ENCODE measurements at places on chromosomes 13 and 19. TPM values are rescaled to one million over a fixed set of nuclear protein-coding genes. Genes with fewer than 3 reads are reported as not detected.

Gene CYP2A6
- not detected for polyA plus RNA-seq

Gene SLITRK6
- not detected for polyA plus RNA-seq

Gene CTXN1
- 8.9 TPM for polyA plus RNA-seq

Gene TPTE2
- not detected for polyA plus RNA-seq

Gene CBY2
- polyA plus RNA-seq = not detected

Gene ANGPTL8
- 1.3 TPM for polyA plus RNA-seq

Gene SYT3
- 0.54 TPM for polyA plus RNA-seq

Gene FAM98C
- polyA plus RNA-seq = 25.2 TPM

Gene POU4F1
- not detected for polyA plus RNA-seq

Gene IGFL1
- polyA plus RNA-seq = not detected

Gene TMEM38A
- 10.7 TPM for polyA plus RNA-seq

Gene SKA3
- polyA plus RNA-seq = 0.47 TPM

Gene NXNL1
- polyA plus RNA-seq = not detected

Gene UBE2L5
- polyA plus RNA-seq = not detected

Gene CGB3
- not detected for polyA plus RNA-seq

Gene SYNE4
- 15.7 TPM for polyA plus RNA-seq

Gene GSX1
- not detected for polyA plus RNA-seq

Gene MISP3
- 32.0 TPM for polyA plus RNA-seq

Gene RUBCNL
- polyA plus RNA-seq = 0.54 TPM

Gene PDX1
- polyA plus RNA-seq = not detected

Gene JAK3
- 3.5 TPM for polyA plus RNA-seq

Gene SELENOV
- not detected for polyA plus RNA-seq

Gene ZNF836
- 7.1 TPM for polyA plus RNA-seq

Gene ATP1A3
- polyA plus RNA-seq = not detected

Gene CKM
- 1.3 TPM for polyA plus RNA-seq

Gene GIPR
- polyA plus RNA-seq = 0.65 TPM

Gene GTF3A
- 126 TPM for polyA plus RNA-seq

Gene LGALS13
- not detected for polyA plus RNA-seq

Gene ASPDH
- 115 TPM for polyA plus RNA-seq

Gene CALR3
- not detected for polyA plus RNA-seq
